NCI-H1092 (cell line): ENCODE measurements at places on chromosomes 7 and 10.
A peak's percentile ranks its signal among the peaks of the same experiment; 100 is the strongest.

- no peak for DNase-seq
Measured at GRCh38 chr10:113236998-113237397, 287.0 kb downstream of the TCF7L2 start.

DNA sequence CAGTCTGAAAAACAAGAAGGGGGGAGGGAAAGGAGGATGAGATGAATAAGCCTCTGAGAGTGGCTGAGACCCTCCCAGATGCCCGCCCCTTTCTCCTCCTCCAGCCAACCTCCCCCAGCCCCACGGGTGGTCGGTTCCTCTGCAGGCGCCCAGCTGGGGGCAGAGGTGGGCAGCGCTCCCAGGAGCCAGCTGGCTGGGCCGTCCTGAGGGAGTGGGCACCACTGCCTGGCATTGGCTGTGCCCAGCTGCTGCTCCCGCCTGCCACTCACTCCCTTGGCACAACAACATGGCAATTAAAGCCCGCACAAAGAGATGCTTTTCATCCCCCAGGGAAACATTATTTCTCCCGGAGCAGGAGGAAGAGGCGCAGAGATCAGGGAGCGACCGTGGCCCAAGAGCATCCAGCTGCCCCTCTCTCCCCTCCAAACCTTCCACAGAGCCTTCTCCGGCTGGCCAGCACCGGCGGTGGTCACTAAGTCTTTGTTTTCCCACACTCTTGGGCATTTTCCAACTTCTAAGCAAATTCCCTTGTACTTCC is 107.2 kb downstream of the SPDYE5 start:
- DNase-seq: peak; percentile 97

DNA sequence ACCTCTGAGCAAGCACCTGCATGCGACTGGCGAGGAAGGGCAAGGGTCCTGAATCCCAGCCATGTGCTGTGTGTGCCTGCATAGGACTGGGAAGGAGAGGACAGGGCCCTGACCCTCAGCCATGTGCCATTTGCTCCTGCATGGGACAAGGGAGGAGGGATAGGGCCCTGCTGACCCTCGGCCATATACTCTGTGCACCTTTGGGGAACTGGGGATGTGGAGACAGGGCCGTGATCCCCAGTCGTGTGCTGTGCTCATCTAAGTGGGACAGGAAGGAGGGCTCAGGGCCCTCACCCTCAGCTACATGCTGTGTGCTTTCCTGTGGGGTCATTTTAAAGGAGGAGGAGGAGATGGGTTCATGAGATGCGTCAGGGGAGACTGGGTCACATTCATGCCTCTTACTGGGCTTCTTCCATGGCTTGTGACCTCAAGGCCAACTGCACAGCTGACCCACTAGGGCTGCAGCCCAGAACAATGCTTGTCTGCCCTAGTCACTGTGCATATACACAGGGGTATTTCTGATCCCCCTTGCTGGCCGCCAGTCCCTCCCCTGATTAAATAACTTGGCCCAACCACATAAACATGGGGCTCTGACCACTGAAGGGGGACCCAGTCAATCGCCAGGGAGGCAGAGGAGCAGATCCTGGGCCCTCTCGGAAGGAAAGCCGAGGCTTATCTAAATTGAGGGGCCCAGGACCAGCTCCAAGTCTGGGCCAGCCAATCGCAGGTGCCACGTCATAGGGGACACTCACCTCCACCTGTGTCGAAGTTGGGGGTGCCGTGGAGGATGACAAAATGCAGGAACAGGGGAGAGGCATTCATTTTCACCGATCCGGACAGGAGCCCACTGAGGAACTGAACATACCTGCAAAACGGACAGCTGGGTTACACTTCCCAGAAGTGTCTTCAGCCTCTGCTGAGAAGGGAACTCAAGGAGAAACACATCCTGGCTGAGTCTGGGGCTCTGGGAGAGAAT is 167.3 kb downstream of the TNS3 start:
- DNase-seq: no peak

DNA sequence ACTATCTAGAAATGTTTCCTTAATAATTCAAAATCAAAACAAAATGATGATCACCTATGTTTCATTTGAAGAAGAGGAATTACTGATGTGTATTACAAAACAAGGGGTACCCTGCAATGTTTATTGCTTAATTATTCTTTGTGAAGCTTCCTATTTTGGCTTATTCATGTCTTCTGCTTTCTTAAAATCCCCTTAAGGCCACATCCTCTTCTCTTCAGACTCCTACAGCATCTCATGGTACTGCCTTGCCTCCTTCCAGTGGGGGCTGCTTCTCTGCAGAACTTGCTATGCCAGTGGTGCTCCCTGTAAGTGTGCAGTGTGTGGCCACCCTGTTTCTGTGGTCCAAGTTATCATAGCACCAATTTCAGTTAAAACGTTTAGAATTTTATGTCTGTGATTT is 35.0 kb downstream of the CCDC146 start:
- DNase-seq: no peak

DNA sequence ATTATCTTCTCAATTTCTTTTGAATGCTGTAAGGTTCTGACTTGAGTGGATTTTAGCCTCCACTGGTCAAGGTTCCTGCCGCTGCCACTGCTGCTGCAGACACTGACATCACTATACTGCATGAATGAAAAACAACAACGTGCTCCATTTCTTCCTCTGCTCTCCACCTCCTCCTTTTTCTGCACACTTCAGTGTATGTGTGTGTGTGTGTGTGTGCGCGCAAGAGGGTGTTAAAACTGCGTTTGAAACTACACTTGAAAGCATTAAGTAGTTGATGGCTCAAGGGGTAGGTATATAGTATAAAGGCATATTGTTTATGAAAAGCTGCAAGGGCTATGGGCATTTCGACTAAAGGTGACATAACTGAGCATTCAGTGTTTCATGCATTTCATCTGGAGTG is 3.5 kb downstream of the GLCCI1 start:
- DNase-seq: no peak

GRCh38 chr10:43857931-43858315 is 209.2 kb upstream of the ZNF32 start:
- DNase-seq: no peak

GRCh38 chr10:88065383-88066049 is 202.1 kb downstream of the PTEN start:
- no peak for DNase-seq

DNA sequence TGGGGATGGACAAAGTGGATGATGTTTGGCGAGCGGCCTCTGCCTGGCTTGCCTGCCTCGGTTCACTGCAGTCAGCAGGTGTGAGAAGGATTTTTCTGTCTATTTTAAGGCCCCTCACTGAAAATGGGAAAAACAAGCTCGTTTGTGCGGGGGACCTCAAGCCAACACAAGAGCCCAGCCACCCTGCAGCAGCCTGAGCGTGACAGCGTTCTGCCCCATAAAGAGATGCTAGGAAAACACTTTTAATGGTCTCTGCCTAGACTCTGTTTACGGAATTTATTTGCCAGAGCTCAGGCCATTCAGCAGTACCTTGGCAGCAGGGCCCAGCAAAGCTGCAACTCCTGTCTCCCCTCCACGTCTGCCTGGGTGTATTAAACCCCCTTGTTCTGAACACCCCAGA is 131.7 kb downstream of the GRK5 start:
- no peak for DNase-seq

DNA sequence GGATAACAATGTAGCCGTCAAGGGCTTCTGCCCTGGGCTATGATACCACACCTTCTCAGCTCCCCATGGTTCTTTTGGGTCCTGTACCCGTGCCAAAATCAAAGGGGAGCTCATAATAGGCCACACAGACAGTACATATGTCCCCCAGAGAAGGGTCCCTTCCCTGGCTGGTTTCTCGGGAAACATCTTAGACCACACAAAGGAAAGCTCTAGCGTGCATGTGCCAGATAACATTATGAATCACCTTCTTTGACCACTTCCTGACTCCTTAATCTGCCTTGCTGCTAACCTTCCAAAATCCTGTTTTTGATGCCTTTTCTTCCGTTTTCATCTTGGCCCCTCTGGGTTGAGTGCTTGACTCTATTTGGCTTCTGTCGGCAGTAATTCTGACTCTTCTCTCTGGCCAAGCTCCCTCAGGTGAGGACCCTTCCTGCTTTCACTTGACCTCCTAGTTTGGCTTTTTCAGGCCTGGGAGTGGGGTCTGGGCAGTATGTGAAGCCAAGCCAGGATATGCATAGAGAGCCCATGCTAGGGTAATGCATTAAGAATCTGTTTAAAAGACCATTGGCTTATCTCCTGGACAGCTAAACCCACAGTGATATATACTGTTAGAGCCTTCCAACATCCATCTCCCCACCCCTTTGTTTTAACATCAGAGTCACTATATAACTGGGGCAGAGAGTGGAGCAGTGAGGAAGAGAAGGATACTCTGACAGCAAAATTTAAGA is 84.8 kb downstream of the ANLN start:
- DNase-seq: no peak

DNA sequence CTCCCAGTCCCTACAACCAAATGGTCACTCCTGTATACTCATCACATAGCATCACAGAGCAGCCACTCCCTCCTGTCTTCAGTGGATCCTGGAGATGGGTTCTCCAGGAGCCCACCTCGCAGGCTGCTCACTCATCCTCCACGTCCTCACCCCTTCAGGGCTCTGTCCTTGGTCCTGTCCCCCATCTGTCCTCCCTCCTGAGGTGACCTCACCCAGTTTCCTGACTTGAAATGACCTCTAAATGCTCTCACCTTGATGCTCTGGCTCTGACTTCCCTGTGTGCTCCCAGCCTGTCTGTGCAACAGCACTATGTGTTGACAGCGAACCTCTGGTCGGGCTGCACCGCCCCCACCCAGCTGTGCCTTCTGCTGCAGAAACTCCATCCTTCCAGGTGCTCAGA is 2.1 kb upstream of the PPP2R2D start:
- no peak for DNase-seq

DNA sequence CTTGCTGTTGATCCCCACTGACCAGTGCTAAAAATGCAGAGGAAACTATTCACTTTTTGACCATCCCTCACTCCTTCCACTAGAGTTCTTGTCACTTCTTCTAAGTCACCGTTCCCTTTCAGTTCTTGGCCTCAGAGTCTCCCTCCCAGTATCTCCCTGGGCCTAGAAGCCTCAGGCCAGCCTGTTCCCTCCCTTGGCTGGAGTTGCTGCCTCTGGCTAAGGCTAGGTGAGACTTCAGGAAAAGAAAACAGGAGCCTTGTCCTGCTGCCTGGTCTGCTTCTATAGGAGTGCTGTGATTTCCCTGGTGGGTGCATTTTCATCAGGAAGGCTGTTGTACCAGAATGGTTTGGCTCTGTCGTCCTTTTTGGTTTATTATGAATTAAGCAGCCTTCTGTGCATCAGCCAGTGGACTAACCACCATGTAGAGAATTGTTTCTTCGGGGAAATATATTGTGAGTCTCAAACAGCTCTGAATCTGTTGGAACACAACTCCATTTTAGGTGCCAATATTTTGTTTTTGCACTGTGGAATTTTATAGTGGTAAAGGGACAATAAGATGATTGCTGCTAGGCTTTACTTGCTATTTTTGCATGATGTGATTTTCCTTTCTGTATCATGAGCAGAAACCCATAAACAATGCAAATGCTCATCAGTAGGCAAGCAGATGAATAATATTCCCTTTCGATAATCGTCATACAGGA is 233.4 kb upstream of the FZD1 start:
- no peak for DNase-seq

DNA sequence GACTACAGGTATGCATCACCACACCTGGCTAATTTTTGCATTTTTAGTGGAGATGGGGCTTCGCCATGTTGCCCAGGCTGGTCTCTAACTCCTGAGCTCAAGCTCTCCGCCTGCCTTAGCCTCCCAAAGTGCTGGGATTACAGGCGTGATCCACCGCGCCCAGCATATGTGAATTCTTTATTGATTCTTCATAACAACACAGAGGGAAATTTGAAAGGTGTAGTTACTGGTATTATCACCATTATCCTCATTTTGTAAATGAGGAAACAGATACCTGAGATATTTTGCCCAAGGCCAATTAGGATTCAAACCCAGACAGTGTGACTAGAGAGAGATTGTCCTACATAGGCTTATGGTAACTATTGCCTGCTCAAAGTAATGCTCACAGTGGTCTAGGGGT is 22.6 kb downstream of the TCF7L2 start:
- DNase-seq: no peak

- peak; percentile 77 for DNase-seq
Measured at GRCh38 chr7:11831736-11832495, at the start of gene THSD7A. Gene THSD7A (minus strand): TSS chr7:11832198. CDS start chr7:11831946, 252 bp downstream.

- DNase-seq: no peak
Measured at GRCh38 chr7:1800902-1801301, 130.8 kb downstream of the ELFN1 start.

DNA sequence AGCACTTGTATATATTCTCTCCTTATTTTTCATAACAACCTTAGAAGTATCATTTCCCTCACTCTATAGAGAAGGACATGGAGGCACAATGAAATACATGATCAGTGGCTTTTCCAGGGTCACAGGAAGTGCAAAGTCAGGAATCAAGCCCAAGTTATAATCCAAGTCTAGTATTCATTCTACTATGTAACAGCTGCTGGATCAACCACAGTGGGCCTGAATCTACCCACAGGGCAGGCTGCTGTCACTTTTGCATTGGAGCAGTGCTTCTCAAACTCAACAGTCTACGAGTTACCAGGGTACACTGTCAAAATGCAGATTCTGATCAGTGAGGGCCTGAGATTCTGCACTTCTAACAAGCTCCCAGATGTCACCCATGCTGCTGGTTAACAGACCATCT is 18.3 kb downstream of the ZDHHC16 start:
- no peak for DNase-seq

GRCh38 chr10:30111340-30112022 is 52.1 kb upstream of the JCAD start:
- DNase-seq: no peak

GRCh38 chr7:51224811-51225595 is 91.6 kb downstream of the COBL start:
- peak; percentile 25 for DNase-seq

- peak; percentile 68 for DNase-seq
Measured at GRCh38 chr7:100837099-100837836, 9.9 kb upstream of the EPHB4 start.

- DNase-seq: no peak
Measured at GRCh38 chr7:27600247-27600646, 62.4 kb downstream of the HIBADH start.
